D721Med (cell line): ENCODE measurements at places on chromosomes 7 and 10.

GRCh38 chr10:4459531-4459930 is 366.5 kb upstream of the AKR1E2 start:
- no peak for DNase-seq

GRCh38 chr7:132577206-132578049 is 1.2 kb upstream of the PLXNA4 start:
- DNase-seq = peak; percentile 51

GRCh38 chr7:4080954-4081353 is 601.1 kb upstream of the FOXK1 start:
- DNase-seq = no peak

GRCh38 chr10:35416619-35417312 is 80.5 kb downstream of the CCNY start:
- DNase-seq = no peak

- DNase-seq = peak; percentile 73
These were observed 709 bp downstream of the ARPC1B start for GRCh38 chr7:99375070-99375807.

GRCh38 chr10:42956045-42956444 is 120.8 kb upstream of the RET start:
- DNase-seq = no peak

- DNase-seq = no peak
These were observed 62.0 kb downstream of the CFAP58 start for GRCh38 chr10:104415526-104416165.

- DNase-seq = no peak
These were observed 175.4 kb downstream of the MGMT start for GRCh38 chr10:129642427-129642826.
